ENCODE measurements at places on chromosomes 13 and 19.

DNA sequence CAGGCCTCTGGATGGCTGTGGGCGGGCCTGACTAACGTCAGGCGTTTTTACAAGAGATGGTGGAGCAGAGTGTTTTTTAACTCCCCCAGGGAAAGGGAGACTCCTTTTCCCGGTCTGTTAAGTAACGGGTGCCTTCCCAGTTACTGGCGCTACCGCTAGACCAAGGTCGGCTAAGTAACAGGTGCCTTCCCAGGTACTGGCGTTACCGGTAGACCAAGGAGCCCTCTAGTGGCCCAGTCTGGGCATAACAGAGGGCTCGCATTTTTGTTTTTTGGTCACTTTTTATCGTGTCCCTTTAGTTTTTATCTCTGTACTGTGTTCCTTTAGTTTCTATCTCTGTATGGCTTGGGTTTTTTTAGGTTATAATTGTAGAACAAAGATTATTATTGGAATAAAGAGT, 10.0 kb downstream of the ZNF383 start:
- no peak for DNase-seq

- peak; percentile 67 for DNase-seq
Observed at GRCh38 chr13:43405457-43405856, 381.3 kb downstream of the ENOX1 start.

DNA sequence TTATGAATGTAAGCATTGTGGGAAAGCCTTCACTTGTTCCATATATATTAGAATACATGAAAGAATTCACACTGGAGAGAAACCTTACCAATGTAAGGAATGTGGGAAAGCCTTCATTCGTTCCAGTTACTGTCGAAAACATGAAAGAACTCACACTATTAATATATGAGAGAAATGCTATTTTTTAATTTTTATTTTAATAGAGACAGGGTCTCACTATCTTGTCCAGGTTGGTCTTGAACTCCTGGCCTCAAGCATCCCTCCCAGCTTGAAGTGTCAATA, 7.0 kb upstream of the ZNF440 start:
- DNase-seq, result no peak

- DNase-seq, result no peak
Observed at GRCh38 chr13:89214185-89214584, 1543.0 kb downstream of the SLITRK5 start.
